ENCODE measurements at places on chromosomes 3 and 15. TPM values are rescaled to one million over a fixed set of nuclear protein-coding genes. Genes with fewer than 3 reads are reported as not detected.

GRCh38 chr3:17357035-17357710, 385.3 kb downstream of the TBC1D5 start:
- DNase-seq = no peak

GRCh38 chr3:56137415-56137814, 330.9 kb downstream of the ERC2 start:
- DNase-seq = no peak

DNA sequence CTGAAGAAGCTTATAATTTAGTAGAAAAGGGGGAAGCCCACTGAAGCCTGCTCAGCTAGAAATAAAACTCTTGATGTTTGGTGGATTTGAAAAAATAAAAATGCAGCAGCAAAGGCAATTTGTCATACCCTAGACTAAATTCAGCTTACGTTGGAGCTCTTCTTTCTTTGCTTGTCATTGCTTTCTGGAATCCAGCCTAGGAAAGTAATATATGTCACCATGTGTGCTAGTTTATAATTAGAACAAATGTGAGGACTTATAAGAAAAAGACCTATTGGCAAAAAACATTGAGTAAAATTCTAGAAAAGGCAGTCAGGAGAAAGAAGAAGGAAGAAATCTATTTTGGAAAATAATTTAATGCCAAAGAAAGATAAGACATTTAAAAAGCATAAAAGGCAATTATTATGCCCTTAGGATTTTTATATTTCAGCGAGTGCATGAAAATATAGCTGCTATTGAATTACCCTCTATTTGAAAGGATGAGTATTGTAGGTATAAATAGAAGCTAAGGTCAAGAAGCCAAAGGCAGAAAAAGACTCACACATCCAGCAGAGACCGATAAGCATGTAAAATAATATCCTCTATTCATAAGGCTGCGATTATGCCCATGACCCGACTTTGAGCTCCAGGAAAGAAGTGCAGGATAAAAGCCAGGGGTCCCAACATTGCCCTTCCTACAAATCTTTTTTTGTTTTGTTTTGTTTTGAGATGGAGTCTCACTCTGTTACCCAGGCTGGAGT, 10.6 kb upstream of the BTBD1 start:
- DNase-seq = no peak

GRCh38 chr3:43181202-43181821, 75.4 kb upstream of the POMGNT2 start:
- no peak for DNase-seq

- DNase-seq = no peak
Observed at GRCh38 chr3:129769616-129770015, 123.9 kb downstream of the TMCC1 start.

MYRIP gene
- 0.92 TPM for polyA plus RNA-seq
